ENCODE measurements at places on chromosomes 2 and 18.

- no peak for DNase-seq
Observed at GRCh38 chr2:45909171-45909565, 257.7 kb downstream of the PRKCE start.

GRCh38 chr18:21593540-21594257 lies 6.8 kb downstream of the ESCO1 start:
- no peak for DNase-seq

DNA sequence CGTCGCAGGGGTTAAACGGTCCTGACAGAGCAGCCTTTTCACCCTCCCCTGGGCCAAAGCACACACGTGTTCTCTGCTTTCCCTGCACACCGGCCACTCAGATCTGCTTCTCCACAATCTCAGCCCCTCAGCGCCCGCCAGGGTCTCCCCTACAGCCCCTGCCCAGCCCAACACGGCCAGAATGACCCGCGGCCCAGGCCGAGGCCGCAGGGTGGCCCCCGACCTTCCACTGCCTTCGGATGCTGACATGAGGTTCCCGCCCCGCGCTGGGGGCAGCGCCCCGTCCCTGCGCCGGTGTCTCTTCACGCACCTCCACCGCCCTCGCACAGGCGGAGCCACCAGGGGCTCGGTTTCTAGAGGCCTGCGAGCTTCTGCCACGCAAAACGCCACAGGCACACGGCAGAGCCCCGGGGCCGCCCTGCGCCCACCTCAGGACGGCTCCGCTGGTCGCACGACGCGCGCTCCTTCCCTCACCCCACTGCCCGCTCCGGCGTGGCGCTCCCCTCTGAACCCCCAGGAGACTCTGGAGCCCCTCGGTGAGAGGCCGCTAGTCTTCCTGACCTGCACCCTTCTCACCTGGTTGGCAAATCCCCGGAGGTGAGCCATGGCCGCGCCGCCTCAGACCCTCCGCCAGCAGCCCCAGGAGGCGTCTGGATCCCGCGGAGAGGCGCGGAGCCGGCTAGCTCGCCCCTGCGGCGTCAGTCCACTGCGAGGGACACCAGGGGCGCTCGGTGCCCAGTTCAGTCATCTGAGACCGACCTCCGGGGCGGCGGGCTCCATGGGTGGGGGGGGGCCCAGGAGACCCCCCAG lies 749 bp downstream of the STK25 start:
- DNase-seq, result peak; percentile 35

- DNase-seq, result no peak
Observed at GRCh38 chr18:60639836-60640235, 267.3 kb upstream of the MC4R start.

DNA sequence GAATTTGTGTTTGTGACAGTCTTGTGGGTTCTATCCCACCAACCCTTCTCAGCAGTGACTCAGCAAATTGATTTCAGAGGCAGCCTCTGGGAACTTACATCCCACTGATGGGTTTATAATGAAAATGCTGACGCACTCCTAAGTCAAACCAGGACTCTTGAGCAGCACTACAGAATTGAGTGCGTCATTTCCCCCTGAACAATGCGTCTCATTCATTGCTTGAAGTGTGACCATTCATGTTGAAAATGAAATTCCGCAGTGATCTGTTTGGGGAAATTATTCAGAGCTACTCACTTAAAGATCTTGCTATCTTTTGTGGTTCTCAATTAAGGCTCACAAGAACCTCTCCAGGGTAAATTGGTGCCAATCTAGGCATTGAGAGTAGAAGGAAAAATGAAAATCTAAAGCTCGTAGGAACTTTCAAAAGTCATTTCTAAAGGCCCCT lies 417.7 kb upstream of the SLC14A2 start:
- peak; percentile 94 for DNase-seq

GRCh38 chr2:128422571-128422970 lies 103.9 kb upstream of the HS6ST1 start:
- DNase-seq, result peak; percentile 84

- DNase-seq, result no peak
Observed at GRCh38 chr2:137912371-137912770, 51.9 kb upstream of the HNMT start.

DNA sequence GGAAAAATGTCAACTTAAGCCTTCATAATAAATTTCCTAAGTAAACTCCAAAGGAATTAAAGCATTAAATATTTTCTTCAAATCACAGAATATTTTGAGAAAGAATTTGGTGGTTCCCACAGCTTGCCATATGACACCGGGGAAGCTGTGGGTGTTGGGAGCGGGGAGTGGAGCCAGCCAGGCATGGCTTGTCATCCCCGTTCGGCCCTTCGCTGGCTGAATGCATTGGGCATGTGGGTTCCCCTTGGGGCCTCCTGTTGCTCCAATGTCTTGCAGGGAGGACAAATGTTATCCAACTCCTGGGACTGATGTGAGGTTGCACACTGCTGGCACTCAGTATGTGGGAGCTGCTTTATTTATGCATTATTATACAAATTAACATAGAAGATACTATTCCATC lies 18.6 kb downstream of the NGEF start:
- no peak for DNase-seq

- no peak for DNase-seq
Observed at GRCh38 chr18:5250603-5251002, 44.9 kb downstream of the ZBTB14 start.

GRCh38 chr2:149357058-149357457 lies 26.7 kb downstream of the LYPD6 start:
- no peak for DNase-seq

DNA sequence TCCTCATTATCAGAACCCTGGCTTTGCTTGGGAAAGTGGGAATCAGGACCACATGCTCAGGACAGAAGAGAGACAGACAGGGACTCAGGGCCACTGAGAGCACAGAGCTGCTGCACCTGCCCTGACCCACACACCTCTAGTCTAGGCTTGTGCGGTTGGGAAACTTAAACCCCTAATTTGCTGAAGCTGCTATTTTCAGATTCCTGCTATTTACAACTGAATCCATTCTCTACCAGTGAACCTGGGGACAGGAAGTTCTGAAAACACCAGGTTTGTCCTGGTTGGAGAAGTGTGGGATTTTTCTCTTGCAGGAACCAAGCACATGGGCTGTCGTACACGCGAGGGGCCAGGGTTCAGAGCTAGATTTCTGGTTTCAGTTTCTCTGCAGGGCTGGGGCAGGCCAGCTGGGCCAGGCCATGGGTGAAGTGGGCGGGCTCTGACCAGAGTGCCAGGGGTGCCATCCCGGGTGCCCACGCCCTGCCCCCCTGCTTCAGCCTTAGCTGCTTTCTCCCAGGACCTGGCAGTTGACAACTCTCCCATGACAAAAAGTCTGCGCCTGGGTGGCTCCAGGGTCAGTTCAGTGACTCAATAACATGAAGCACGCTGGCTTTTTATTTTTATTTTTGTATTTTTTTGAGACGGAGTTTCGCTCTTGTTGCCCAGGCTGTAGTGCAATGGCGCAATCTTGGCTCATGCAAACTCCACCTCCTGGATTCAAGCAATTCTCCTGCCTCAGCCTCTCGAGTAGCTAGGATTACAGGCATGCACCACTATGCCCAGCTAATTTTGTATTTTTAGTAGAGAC lies 51.3 kb upstream of the SLC1A4 start:
- no peak for DNase-seq

- DNase-seq, result no peak
Observed at GRCh38 chr18:8811115-8811514, 105.8 kb downstream of the MTCL1 start.

GRCh38 chr2:129061069-129061768 lies 742.6 kb upstream of the HS6ST1 start:
- DNase-seq, result peak; percentile 70

DNA sequence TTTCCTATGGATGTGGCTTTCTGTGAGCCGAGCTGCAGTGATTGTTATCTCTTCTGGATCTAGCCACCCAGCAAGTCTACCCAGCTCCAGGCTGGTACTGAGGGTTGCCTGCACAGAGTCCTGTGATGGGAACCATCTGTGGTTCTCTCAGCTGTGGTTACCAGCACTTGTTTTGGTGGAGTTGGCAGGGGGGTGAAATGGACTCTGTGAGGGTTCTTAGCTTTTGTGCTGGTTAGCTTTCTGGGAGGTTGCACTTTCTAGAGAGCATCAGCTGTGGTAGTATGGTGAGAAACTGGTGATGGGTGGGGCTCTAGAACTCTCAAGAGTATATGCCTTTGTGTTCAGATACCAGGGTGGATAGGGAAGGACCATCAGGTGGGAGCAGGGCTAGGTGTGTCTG lies 45.4 kb upstream of the MYL1 start:
- DNase-seq, result no peak

GRCh38 chr2:167550448-167550847 lies 662.2 kb downstream of the XIRP2 start:
- DNase-seq, result peak; percentile 39

DNA sequence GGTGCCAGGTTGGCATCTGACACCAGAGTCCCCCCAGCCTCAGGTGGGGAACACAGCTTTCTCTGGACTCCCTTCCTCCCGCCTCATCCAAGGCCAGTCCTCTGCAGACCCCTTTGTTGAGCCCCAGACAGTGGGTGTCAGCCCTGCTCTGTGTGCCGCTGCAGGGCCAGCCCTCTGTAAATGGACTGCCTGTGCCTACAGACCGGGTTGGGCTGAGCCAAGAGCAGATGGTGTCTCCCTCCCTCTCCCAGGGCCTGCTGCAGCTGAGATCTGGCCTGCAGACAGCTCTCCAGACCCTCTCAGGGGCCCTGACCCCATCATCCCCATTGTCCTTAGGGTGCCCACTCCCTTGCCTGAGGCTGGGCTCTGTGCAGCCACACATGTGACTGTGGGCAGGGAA lies 160.8 kb downstream of the KLHL29 start:
- DNase-seq, result no peak

- DNase-seq, result peak; percentile 60
Observed at GRCh38 chr2:43333656-43334144, 107.3 kb upstream of the ZFP36L2 start.

GRCh38 chr2:86398500-86399474 lies 42.4 kb upstream of the KDM3A start:
- DNase-seq, result peak; percentile 12

GRCh38 chr18:40985436-40985835 lies 969.6 kb upstream of the PIK3C3 start:
- no peak for DNase-seq

- peak; percentile 25 for DNase-seq
Observed at GRCh38 chr2:141968433-141968832, 162.4 kb downstream of the LRP1B start.

- DNase-seq, result peak; percentile 58
Observed at GRCh38 chr2:231900486-231900942, 25.7 kb downstream of the NPPC start.

- DNase-seq, result peak; percentile 72
Observed at GRCh38 chr2:105324732-105325131, 4.8 kb downstream of the TGFBRAP1 start.

- peak; percentile 70 for DNase-seq
Observed at GRCh38 chr2:42906557-42907411, 114.4 kb upstream of the HAAO start.

DNA sequence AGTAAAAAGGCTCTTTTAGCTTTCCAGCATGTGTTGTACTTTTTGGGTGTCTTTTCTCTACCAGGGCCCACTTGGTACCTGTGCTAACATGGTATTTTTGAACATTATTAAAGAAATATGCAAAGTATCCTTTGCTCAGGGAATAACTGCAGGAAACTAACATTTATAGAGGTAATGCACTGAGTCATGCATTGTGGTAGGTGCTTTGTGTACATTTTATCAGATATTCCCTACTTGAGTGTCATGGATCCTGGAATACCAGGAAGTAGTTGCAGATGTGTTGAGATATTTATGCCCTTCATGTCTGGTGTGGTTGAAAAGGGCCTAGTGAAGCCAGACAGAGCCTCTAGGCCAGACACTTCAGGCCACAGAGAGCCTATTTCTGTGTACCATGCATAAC lies 215.5 kb upstream of the CYRIA start:
- DNase-seq, result no peak

GRCh38 chr2:237282568-237283128 lies 131.3 kb downstream of the COL6A3 start:
- DNase-seq, result no peak

DNA sequence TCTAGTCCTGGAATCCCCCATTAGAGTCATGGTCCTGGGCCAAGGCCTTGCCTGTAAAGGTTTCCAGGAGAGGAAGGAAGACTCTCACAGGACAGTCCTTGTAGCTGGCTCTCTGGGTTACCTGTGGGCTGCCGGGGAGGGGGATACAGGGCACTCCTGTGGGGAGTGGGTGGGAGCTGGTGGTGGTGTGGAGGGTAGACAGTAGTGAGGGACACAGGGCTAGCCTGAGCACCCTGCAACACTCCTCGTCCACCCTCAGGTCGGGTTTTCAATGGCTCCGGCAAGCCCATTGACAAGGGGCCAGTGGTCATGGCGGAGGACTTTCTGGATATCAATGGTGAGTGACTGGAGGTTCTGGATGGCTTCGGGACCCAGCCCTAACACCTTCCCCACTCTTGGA lies 19.7 kb upstream of the ANKRD53 start:
- DNase-seq, result no peak

DNA sequence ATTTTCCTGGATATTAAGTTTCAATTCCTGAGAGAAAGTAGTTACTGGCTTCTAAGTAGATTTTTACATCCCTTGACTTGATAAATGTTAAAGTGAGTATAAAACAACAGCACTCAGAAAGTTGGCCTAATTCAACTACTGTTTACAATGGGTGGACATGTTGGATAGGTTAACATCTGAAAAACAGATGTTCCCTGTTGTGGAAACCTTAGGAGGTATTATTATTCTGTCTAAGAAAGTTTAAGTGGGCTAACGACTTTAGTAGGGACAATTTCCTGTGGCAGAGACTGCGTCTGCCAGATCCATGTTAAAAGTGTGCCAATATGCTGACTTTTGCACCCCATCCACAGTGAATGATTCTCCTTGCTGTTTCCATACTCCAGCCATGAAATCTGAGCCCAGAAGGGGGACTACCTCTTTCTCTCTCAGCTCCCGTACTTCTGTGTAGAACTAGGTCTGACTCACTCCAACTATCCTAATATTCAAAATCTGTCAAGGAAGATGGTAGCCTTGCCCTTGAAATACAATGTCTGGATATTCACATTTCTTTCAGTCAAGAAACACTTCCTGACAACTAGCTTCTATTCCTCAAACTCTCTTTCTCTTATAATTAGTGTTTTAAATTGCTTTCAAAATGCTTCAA lies 327.5 kb upstream of the HNRNPA3 start:
- no peak for DNase-seq

DNA sequence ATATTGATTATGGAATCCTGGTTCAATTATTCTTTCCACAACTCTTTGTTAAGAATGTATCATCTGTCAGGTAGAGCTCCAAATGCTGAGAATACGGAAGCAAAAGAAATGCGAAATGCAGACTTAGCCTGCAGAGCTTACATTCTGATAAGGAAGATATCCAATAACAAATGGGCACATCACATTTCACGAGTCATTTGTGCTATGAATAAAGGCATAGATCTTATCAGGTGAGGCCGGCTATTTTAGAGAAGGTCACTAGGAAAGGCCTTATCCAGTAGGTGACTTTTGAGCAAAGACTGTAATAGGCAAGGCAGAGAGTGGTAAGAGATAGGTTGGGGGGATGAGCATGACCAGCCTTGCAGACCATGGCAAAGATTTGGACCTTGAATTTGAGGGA lies 174.3 kb upstream of the SERPINE2 start:
- DNase-seq, result no peak

DNA sequence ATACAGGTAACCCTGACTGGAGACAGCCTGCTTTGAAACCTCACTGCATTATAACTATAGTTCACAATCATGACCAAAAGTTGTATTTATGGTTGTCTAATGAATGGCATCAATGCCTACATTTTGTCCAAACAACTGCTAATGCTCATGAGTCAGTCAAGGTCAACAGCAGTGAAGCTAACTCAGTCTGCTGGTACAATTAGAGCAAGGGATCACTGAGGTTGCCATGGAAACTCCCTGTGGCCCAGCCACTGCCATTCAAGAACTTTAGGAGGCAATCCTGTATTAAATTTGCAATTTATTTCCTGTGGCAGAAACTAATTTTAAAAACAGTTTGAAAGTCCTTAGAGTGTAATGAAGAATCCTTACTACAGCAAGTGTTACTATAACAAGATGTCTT lies 185.1 kb upstream of the SMAD7 start:
- DNase-seq, result peak; percentile 50

Data from astrocyte of the spinal cord (primary cell).